ENCODE measurements at places on chromosomes 12 and 14.

DNA sequence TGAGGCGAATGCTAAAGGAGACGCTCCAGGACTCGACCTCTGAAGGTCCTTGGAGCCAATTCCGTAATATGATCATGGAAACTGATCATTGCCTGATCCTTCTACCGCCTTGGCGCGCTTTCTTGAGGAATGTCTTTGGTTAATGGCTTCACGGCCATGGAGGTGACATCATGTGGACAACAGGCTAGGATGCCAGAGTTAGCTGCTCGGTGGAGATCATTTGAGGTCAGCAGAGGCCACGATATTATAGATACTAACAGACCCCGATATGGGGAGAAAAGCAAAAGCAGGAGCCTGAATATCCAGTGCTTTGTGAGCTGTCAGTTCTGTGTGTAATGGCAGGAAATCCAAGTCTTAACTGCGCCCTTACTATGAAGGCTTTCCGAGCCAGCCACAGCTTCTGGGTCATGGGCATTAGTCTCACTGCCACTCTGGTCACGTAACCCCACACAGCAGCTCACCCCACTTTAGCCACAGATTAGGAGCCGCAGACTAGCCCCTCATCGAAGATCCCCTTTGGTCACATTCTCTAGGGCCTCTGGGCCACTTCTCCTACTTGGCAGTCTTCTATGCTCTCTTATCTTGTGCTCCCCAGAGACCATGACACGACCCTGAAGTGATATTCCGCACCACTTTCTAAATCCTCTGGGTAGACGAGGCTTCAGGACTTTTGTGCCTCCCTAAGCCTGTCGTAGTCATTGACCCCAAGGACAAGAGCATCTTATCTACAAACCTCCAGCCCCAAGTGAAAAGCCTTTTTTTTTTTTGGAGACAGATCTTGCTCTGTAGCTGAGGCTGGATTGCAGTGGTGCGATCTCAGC, 724 bp upstream of the CS start:
- no peak for DNase-seq

DNA sequence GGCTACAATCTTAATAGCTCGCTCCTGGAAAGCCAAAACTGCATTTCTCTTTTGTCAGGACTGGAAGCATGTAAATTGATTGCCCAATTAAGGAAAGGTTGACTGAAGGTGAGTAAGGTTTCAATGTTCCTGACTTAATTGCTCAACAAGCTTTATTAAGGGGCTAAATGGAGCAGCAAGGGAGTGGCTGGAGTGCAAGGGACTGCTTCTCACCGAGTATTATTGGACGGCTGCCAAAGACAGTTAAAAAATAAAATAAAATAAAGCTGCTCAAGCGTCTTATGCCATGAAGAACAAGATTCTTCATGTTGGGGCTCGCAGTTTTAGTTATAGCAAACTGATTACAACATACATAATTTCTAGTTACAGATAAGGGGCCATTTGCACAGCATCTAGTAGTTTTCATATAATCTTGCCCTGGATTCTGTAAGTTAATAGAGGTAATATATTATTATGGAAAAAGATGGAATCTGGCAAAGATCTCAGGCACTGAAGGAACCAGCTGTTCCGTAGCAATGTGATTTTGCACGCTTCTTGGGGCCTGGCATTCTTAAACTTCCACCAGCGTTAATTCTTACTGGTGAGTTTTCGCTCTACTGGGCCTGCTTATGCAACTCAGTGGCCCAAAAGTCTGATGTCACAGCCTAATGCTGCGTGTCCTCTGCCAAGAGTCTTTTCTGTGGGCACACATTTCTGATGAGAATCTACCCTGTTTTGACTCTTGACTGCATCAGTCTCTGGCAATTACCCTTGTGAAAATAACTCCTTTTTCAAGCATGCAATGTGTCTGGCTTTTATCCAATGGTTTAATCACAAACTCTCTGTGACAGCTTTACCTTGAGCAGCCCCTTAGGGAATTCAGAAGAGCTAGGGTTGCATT, 108.5 kb downstream of the SLC38A1 start:
- peak; percentile 87 for DNase-seq

GRCh38 chr14:104350463-104351185, 212.2 kb downstream of the KIF26A start:
- DNase-seq, result peak; percentile 58

GRCh38 chr14:44316647-44317440, 190.2 kb downstream of the FSCB start:
- DNase-seq, result no peak

GRCh38 chr14:34616360-34616759, 13.6 kb downstream of the SNX6 start:
- DNase-seq, result no peak

DNA sequence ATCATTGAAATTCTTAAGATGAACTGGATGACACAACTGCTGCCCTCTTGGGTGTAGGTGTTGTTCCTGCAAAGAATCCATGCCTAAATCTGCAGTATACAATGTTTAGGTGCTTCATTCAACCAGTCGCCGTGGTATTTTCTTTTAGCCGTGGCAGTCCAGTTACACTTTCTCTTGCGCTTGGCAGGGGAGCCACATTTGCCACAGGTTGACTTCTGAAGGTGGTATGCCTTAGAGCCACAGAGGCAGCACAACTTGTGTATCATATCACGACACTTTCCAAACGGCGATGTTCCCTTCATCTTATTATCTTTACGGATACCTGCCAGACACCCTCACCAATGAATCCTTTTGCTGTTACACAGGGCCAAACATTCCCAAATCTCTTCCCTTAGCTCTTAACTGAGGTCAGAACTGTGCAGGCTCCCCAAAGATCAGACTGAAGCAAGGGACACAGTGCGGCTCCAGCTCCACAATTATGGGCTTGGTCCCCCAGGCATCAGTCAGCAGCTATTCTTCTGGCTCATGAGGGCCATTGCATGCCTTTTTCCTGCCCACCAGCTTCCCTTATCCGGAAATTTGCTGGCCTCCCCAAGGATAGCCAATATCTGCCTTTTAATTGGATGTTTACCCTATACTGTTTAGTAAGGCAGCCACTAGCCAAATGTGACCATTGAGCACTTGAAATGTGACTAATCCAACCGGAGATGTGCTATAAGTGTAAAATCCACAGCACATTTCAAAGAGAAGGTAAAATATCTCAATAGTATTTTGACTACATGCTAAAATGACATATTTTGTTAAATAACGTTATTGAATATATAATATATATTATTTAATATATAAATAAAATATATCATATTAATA, 50.7 kb downstream of the SENP1 start:
- DNase-seq, result no peak

DNA sequence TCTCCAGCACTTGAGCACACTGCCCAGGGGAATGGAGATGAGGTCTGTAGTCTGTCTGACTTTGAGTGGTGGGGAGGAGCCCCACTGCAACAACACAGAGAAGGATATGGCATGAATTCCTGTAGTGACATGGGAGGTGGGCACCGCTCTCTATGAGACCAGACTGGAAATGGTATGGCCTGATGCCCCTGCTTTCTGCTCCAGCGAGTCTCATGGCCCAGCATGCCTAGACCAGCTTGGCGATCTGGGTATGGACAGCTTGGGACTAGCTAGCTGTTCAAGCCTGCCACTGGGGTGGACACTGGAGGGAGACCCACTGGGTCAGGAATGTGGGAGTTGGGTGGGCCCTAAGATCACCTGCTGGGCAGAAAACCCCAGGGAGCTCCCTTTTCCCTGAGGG, 477.8 kb upstream of the SEL1L start:
- no peak for DNase-seq

- no peak for DNase-seq
These were observed 39.7 kb downstream of the RAD51B start for GRCh38 chr14:67859169-67859749.

DNA sequence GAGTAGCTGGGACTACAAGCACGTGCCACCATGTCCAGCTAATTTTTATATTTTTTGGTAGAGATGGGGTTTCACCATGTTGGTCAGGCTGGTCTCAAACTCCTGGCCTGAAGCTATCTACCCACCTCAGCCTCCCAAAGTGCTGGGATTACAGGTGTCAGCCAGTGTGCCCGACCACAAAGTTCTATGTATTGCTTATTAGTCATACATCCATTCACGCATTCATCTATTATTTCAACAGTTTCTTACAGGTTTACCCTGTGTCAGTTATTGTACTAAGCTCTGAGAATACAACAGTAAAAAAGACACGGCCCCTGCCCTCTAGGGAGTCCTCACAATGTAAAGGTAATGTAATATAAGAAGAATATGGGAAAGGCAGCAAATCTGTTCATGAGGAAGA, 188.9 kb upstream of the BTG1 start:
- DNase-seq, result no peak

DNA sequence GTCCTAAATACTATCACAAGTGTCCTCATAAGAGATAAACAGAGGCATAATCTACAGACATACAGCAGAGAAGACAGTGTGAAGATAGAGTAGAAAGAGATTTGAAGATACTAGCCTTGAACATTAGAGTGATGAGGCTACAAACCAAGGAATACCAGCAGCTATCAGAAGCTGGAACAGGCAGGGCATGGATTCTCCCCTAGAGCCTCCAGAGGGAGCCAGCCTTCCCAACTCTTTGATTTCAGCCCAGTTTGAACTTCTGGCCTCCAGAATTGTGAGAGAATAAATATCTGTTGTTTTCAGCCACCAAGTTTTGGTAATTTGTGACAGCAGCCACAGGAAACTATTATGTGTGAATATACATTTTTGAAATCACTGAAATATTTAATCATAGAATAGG, 47.2 kb downstream of the CCDC91 start:
- DNase-seq, result no peak

- DNase-seq, result no peak
These were observed 124.8 kb upstream of the RASSF8 start for GRCh38 chr12:25833657-25834056.

DNA sequence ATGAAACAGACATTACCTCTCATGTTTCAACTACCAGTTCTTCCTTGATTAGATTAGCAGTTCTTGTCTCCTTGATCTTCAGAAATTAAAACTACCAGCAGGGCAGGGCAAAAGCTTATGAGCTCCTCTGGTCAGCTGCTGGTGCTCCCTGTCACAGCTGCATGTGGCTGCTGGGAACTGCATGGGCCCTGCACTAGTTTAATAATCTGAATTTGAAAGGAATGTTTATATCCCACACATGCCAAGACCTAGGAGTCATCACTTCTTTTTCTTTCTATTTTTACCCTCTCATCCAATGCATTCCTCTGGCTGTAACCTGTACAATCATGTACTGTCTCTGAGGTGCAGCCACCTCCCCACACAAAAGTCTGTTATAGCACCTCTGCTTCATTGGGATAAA, 73.9 kb downstream of the ARMH4 start:
- DNase-seq, result peak; percentile 4

- no peak for DNase-seq
These were observed 188.5 kb upstream of the PRMT8 start for GRCh38 chr12:3302401-3303041.

DNA sequence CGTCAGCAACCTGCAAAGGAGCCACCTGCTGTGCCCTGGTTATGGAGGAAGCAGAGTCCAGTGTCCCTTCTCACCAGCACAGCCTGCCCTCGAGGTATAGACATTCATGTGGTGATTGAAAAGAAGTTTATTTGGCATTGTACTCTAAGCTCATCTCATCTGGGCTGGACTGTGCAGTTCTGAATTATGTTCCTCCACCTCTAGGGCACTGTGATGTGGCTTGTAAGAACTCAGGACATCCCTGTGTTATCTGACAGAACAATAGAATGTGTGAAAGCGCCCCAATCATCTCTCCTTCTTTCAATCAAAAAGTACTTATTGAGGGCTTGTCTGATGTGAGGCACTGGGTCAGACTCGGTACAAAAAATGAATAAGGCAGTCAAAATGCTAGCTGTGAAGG, 140.1 kb downstream of the DHRS2 start:
- DNase-seq, result no peak

DNA sequence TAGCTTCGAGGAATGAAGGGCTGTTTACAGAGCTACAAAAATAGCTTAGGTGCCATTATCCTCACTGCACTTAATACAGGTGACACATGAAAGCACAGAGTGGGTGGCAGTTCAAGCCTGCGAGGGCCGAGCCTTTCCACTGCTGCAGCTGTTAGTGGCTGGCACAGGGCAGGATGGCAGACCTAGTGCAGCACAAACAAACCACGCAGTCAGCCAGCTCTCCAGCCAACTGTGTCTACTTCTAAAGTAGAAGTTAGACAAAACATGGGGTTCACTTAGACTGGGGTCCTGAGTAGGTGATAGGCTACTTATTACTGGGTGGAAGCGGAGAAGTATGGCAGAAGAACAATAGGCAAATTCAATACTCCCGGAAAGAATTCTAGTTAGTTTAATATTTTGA, 95.4 kb downstream of the DUSP16 start:
- no peak for DNase-seq

GRCh38 chr14:38090506-38090905, 117.2 kb upstream of the SSTR1 start:
- no peak for DNase-seq

- peak; percentile 86 for DNase-seq
These were observed 12.9 kb upstream of the NEMF start for GRCh38 chr14:49865431-49865859.

GRCh38 chr14:52840877-52841276, 49.5 kb upstream of the GNPNAT1 start:
- DNase-seq, result no peak

DNA sequence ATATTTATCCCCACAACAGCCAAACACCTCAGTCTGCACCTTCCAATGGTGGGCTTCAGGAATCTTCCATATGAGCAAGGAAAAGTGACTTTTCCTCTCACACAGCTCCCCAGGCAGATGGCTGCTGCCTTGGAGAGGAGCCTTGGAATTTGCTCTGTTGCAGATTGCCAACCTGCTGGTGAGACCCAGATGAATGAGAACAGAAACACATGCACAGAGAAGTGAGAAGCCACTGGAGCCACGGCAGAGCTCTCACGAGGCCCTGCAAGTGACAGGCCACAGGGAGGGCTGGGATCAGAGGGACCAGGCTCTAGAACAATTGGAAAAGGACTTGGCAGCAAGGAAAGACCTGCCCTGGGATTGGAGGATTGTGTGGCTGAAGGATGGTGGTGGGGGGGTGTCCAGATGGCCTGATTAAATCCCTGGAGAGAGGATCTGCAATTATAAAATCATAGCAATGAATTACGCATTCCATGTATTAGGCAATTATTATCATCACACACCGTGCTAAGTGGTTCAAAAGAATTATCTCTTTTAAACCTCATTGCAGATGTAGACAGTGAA, 84.9 kb upstream of the PWP1 start:
- no peak for DNase-seq

DNA sequence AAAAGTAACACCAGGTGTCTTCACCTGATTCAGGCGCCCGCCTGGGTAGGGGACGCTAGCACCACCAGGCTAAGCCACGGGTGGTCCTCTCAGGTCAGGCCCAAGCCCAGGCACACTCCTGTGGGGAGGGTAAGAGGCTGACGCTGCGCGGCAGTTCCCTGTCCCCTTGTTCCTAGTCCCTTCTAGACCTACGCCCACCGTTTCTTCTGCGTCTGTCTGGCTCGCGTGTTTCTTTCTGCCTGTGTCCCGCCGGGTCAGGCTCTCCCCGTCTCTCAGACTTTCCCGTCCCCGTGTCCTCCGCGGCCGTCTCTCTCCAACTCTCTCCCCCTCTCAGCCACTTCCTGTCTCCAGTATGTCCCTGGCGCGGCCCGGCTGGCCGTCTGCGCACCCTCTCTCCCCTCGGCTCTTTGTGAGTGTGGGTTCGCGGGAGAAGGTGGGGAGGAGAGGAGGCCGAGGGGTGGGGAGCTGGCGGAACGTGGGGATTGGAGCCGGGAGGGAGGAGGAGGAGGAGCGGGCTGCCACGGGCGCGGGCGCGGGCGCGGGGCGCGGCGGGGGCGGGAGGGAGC, 3.1 kb upstream of the TNS2 start:
- peak; percentile 92 for DNase-seq
